ENCODE measurements at places on chromosomes 3 and 15. TPM values are rescaled to one million over a fixed set of nuclear protein-coding genes. Genes with fewer than 3 reads are reported as not detected.

DNA sequence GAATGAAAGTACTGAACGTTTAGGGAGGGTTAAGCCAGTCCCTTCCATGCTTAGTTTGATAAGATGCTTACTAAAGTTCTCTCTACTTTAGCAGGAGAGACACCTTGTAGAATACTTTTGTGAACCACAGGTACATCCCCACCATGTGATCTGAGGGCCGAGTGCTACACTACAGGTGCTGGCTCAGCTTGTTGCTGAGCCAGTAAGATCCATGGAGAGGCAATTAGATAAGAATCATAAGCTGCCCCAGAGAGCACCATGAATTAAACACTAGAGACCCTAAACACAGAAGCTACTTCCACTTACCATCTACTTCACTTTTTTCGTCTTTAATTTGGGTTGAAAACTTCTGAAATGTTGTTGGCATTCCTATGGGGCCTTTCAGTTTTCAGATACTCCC, 70.5 kb upstream of the GOLGA8B start:
- no peaks in the 10 kb centered on the region for H3K4me1 ChIP-seq
- H3K27me3 ChIP-seq, result no peaks in the 10 kb centered on the region

DNA sequence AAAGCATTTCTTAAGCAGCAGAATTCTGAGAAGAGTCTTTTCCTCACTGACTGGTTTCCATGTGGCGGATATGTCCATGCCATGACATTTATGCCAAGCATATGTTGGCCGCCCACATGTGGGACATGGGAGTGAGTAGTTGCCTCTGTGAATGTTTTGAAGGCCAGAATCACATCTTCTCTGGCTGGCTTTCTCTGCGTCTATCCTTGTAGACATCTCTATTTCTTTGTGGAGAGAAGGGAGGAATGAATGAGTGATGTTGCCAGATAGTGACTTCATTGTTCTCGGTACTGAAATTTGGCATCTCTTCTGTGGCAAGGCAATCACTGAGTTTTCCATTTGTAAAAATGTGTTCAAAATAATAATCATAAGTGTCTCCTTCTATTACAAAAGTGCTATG, 316.0 kb downstream of the CLSTN2 start:
- H3K27ac ChIP-seq, result no peak overlapping the region
- no peaks in the 10 kb centered on the region for H3K27me3 ChIP-seq
- peaks cover 8% of the 10 kb centered on the region for H3K4me1 ChIP-seq
- no peak overlapping the region for H3K4me3 ChIP-seq
- no peaks in the 10 kb centered on the region for H3K36me3 ChIP-seq

DNA sequence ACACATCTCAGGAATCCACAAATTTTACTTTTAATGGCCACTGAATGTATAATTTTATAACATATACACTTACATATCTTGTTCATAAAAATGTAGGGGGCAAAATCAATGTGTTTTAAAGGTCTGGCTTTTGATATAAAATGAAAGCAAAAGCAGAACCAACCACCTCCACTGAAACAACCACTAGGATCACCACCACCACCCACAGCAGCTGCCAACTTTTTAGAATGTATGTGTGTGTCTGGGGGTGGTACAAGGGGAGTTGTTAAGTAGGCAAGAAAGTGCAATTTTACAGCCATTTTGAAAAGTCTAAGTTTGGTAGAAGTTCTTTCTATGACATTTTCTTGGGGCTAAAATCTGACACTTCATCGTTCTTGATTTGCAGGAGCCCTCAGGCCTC, 44.0 kb downstream of the OTOL1 start:
- no peaks in the 10 kb centered on the region for H3K4me1 ChIP-seq
- no peaks in the 10 kb centered on the region for H3K27me3 ChIP-seq
- H3K27ac ChIP-seq, result no peak overlapping the region
- H3K36me3 ChIP-seq, result no peaks in the 10 kb centered on the region

DNA sequence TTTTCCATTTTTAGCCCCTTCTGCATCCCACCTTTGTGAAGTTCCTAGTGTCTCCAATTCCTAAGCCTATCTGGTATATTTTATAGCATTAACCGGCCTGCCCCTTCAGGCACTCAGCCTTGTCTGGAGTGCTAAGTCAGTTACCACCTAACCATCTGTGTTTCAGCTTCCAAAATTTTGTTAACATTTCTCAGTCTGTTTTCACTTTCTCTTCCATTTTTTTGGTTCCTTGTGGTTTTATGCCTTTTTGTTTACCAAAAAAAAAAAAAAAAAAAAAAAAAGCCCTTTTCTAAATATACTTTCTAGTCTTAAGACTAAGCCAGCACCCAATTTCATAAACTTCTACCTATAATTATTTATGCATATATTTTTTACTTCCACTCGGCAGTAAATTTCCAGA, 92.4 kb downstream of the CSNK1G1 start:
- no peak for DNase-seq
- no peaks in the 10 kb centered on the region for H3K27me3 ChIP-seq
- no peaks in the 10 kb centered on the region for H3K4me1 ChIP-seq
- peaks cover 18% of the 10 kb centered on the region for H3K36me3 ChIP-seq
- no peak overlapping the region for H3K4me3 ChIP-seq
- no peak overlapping the region for H3K27ac ChIP-seq

DNA sequence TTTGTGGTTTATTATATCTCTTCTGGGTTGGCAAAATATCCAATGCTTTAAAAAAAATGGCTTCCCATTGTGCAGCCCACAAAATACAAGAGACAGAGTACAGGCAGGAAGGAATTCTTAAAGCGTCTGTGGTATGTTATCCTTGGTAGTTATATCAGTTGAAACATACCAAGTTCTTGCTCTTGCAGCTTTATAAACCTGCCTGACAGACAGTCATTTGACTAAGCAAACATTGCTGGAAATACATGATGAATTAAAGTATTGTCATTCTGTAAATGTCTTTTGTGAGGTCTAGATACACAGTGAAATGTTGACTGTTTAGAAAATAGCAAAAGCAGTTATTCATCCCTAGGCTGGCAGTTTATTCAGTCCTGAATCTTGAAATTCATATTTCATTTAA, 44.8 kb upstream of the MAP3K13 start:
- H3K36me3 ChIP-seq, result no peaks in the 10 kb centered on the region
- DNase-seq, result no peak
- no peaks in the 10 kb centered on the region for H3K27me3 ChIP-seq
- H3K4me1 ChIP-seq, result no peaks in the 10 kb centered on the region

The DNAH12 gene
- 0.03 TPM for polyA plus RNA-seq

The MAGEL2 gene
- polyA plus RNA-seq, result 0.03 TPM

GRCh38 chr15:71275566-71276335, 160.5 kb downstream of the THSD4 start:
- no peak for DNase-seq
- H3K36me3 ChIP-seq, result no peaks in the 10 kb centered on the region
- H3K4me3 ChIP-seq, result no peak overlapping the region
- H3K4me1 ChIP-seq, result peaks cover 60% of the 10 kb centered on the region
- no peaks in the 10 kb centered on the region for H3K27me3 ChIP-seq
- H3K27ac ChIP-seq, result no peak overlapping the region

The CD80 gene
- not detected for polyA plus RNA-seq

The BDH1 gene
- polyA plus RNA-seq, result 19.8 TPM

The ZNF80 gene
- not detected for polyA plus RNA-seq

- no peaks in the 10 kb centered on the region for H3K27me3 ChIP-seq
- no peak overlapping the region for H3K27ac ChIP-seq
- no peak overlapping the region for H3K4me3 ChIP-seq
- H3K4me1 ChIP-seq, result no peaks in the 10 kb centered on the region
- no peak for DNase-seq
Measured at GRCh38 chr15:31254431-31255175, 72.0 kb upstream of the KLF13 start.

GRCh38 chr3:162368417-162368816, 871.8 kb downstream of the OTOL1 start:
- H3K4me1 ChIP-seq, result no peaks in the 10 kb centered on the region
- H3K27ac ChIP-seq, result no peak overlapping the region
- H3K4me3 ChIP-seq, result no peak overlapping the region

DNA sequence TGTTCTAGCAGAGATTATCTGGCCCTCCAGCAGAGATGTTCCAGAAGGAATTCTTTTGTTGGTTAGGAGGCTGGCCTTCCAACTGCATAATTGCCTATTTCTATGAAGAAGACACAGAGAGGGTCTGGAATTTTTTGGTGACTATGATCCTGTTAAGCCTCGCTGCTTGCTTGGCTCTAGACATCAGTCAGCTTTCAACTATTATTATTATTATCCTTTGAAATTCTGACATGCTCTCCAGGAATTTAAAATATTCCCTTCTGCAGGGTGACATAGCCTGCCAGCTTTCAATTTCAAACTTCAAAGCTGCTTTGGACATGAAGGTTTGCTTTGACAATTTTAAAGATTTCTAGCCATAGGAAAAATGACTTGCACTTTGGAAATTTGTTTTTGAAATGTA, 26.3 kb upstream of the ZNF148 start:
- H3K4me1 ChIP-seq, result no peaks in the 10 kb centered on the region
- no peak overlapping the region for H3K4me3 ChIP-seq
- H3K27me3 ChIP-seq, result no peaks in the 10 kb centered on the region
- no peaks in the 10 kb centered on the region for H3K36me3 ChIP-seq

- no peak for DNase-seq
- H3K4me3 ChIP-seq, result peak overlapping the region; percentile 78
- H3K27me3 ChIP-seq, result no peaks in the 10 kb centered on the region
- H3K36me3 ChIP-seq, result no peaks in the 10 kb centered on the region
- H3K27ac ChIP-seq, result peak overlapping the region; percentile 97
Measured at GRCh38 chr3:156825795-156826143, 384 bp upstream of the LEKR1 start.

The EIF4E3 gene
- 0.47 TPM for polyA plus RNA-seq

DNA sequence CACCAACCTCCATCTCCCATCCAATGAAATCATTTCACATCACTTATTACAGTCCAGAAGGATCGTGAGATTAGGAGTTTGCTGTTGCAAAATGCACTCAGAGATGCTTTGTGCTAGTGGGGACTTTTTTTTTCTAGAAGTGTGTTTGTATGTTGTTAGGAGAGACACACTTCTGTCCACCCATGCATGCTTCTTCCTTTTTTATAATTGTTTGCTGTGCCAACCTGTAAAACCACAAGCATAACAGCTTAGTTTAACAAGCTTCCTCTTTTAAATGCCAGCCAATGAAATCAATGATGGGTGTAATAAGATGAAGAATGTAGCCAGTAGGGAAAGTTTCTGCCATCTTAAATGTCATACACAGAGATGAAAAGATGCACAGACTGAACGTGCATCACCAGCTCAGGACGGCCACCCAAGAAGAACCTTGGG, 305.6 kb upstream of the STT3B start:
- H3K27ac ChIP-seq, result no peak overlapping the region
- no peak overlapping the region for H3K4me3 ChIP-seq
- H3K36me3 ChIP-seq, result no peaks in the 10 kb centered on the region
- no peak for DNase-seq
- peaks cover 3% of the 10 kb centered on the region for H3K4me1 ChIP-seq

DNA sequence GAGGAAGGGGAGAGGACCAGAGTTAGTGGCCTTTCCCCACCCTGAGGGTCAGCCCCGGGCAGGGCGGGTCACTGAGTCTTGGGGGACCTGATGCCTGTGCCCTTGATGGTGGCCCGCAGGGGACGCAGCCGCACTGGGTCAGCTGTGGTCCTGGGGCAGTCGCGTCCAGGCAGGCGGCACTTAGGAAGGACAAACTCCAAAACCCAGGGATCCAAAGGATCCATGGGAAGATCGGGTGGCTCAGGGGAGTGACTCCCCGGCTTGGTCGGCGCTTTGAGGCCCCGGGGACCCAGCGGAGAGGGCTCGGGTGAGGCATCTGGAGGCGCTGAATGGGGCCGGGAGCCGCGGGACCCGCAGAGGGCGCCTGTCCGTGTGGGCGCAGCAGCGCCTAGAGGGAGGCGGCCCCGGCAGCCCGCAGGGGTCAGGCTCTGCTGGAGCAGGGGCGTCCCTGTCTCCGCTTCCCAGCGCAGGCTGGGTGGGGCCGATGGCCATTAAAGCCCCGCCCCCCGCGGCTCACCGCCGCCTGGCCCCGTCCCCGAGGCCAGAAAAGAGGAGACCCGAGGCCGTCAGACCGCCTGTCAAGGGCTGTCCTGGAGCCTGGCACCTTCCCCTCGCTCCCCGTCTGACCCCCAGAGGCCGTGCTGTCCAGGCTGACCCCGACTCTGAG, 17.5 kb downstream of the CIDEC start:
- H3K4me1 ChIP-seq, result peaks cover 5% of the 10 kb centered on the region
- no peaks in the 10 kb centered on the region for H3K36me3 ChIP-seq
- H3K4me3 ChIP-seq, result no peak overlapping the region
- DNase-seq, result peak; percentile 53
- no peak overlapping the region for H3K27ac ChIP-seq

GRCh38 chr3:39754549-39754948, 54.9 kb upstream of the MYRIP start:
- no peaks in the 10 kb centered on the region for H3K27me3 ChIP-seq
- no peak overlapping the region for H3K4me3 ChIP-seq
- peaks cover 18% of the 10 kb centered on the region for H3K4me1 ChIP-seq
- no peaks in the 10 kb centered on the region for H3K36me3 ChIP-seq

DNA sequence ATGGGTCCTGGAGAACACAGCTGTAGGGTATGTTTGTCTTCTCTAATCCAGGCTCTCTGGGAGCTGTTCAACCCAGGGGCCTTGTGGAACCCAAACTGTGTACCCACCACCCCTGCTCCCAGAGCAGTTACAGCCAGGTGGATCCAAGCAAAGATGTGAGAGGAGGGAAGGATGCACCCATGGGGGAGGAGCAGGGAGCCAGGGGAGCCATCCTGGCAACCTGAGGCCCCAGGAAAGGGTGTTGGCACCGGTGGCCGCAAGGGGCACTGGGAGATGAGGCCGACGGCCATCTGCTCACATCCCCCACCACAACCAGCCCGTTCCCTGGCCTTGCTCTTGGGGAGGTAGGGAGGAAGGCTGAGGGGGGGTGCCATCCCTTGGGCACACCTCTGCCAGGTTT, 43.2 kb downstream of the CMTM6 start:
- H3K4me1 ChIP-seq, result no peaks in the 10 kb centered on the region
- no peak for DNase-seq
- no peak overlapping the region for H3K27ac ChIP-seq
- no peaks in the 10 kb centered on the region for H3K36me3 ChIP-seq
- no peak overlapping the region for H3K4me3 ChIP-seq

DNA sequence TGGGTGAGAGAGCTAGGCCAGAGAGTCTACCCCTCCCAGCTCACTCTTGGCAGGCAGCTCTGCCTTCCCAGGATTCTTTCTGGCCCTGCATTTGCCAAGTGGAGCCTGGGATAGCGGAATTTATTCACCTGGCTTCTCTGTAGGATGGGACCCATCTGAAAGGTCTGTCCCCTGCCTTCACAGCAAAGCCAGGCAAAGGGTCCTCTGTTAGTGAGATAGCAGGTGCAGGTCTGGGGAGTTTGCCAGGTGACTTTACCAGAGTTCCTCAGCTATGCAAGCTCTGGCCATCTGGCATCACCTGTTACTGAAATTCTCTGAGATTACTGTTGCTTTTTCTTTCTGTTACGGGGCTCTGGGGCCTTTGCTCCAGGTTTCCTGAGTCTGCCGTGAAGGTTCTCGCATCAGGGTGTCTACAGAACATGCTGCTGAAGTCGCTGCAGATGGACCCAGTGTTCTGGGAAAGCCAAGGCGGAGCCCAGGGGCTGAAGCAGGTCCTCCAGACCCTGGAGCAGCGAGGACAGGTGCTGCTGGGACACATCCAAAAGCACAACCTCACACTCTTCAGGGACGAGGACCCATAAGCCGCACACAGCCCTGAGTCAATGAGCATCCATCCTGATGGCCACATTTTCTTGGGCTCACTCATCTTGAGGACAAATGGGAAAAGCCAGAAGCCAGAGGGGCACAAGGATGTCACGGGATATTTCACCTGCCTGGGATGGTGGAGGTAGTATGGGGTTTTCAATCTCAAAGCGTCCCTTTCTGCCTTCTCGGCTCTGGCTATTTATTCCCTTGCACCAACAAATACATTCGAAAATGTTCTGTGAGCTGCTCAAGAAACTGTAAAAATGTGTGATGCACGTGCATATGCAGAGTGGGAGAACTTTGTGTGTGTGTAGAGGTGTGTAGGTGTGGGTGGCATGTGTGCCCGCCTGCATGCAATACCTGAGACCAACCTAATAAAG, 49.8 kb downstream of the POMGNT2 start:
- no peaks in the 10 kb centered on the region for H3K27me3 ChIP-seq
- H3K4me3 ChIP-seq, result no peak overlapping the region
- no peaks in the 10 kb centered on the region for H3K4me1 ChIP-seq
- DNase-seq, result no peak
- H3K27ac ChIP-seq, result no peak overlapping the region
- no peaks in the 10 kb centered on the region for H3K36me3 ChIP-seq
